Central memory CD8-positive, alpha-beta T cell (primary cell): ENCODE measurements at places on chromosomes 2 and 18.

DNA sequence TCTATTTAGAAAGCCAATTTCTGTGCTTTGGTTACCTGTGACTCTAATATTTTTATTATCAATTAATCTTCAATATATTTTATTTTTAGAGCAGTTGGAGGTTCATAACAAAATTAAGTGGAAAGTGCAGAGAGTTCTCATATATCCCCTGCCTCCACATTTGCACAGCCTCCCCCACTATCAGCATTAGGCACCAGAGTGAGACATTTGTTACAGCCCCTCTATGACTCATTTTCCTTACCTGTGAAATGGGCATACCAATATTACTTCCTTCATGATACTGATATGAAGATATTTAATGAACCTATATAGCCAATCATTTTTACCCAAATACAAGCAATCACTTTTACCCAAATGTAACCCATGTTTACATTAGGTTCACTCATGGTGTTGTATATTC is 34.0 kb upstream of the CYTIP start:
- DNase-seq, result no peak

- no peak for DNase-seq
Measured at GRCh38 chr2:236256366-236256985, 7.7 kb downstream of the ASB18 start.

- DNase-seq, result no peak
Measured at GRCh38 chr2:209688385-209688784, 83.2 kb upstream of the UNC80 start.

DNA sequence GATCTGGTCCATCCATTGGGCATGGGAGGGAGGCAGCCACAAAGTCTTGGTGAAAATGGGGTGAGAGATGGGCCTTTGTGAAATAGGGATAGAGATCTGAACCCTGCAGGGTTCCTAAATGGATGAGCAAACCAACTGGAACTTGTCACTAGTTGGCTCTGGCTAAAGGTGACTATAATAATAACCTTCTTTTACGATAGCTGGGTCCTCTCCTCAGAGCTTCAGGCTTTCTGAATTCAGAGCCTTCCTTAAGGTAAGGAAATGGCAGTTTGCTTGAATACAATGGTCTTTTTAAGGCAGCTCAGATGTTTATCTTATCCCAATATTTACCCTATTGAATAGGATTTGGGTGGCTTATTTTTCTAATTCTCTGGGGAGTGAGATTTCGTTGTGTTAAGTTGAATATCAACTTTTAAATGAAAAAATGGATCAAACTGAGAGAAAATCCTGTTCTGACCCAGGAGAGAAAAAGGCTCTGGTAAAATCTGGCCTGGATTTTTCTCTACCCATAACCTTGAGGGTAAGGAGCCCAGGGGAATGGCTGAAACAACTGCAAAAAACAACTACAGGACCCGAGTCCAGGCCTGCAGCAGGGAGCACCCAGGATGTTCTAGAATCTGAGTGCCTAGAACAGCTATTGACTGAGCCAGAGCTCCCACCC is 61.1 kb upstream of the CXCR4 start:
- no peak for DNase-seq

DNA sequence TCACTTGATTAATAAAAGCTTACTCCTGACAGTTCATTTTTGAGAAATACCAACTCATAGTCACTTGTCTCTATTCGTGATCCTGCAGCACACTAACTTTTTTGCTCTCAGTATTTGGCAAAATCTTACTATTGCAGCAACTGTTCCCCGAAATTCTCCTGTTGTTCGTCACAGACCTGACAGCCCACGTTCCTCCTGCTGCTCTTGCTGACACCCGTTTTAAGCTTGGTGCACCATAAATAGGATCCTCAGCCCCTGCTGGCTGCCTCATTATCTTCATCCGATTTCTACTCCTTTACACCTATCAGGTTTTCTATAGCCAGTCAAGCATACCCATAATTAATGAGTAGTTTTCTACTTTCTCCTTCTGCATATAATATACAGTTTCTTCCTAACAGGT is 368.8 kb downstream of the PLCL1 start:
- DNase-seq, result no peak

GRCh38 chr2:135663148-135663700 is 78.4 kb upstream of the UBXN4 start:
- DNase-seq, result no peak

GRCh38 chr2:168328421-168328820 is 81.0 kb upstream of the STK39 start:
- DNase-seq, result no peak

GRCh38 chr18:24104486-24104885 is 34.4 kb upstream of the CABYR start:
- DNase-seq, result no peak

GRCh38 chr2:84970210-84970867 is 622 bp upstream of the KCMF1 start:
- peak; percentile 40 for DNase-seq

DNA sequence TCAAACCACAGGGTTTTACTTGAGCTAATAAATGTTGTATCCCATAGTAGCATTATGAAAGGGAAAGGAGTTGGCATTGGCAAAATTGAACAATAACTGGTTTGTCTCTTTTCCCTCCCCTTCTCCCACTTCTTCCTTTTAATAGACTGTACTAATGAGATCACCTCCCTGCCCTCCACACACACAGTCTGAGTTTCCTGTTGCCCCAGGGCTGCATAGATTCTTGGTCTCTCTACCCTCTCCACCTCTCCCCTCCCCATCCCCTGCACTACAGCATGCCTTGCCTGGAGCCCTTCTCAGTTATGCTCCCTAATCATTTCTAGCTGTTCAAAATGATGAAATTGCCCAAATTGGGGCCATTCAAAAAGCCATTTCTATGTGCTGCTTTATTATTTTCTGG is 37.2 kb upstream of the NEMP2 start:
- no peak for DNase-seq

DNA sequence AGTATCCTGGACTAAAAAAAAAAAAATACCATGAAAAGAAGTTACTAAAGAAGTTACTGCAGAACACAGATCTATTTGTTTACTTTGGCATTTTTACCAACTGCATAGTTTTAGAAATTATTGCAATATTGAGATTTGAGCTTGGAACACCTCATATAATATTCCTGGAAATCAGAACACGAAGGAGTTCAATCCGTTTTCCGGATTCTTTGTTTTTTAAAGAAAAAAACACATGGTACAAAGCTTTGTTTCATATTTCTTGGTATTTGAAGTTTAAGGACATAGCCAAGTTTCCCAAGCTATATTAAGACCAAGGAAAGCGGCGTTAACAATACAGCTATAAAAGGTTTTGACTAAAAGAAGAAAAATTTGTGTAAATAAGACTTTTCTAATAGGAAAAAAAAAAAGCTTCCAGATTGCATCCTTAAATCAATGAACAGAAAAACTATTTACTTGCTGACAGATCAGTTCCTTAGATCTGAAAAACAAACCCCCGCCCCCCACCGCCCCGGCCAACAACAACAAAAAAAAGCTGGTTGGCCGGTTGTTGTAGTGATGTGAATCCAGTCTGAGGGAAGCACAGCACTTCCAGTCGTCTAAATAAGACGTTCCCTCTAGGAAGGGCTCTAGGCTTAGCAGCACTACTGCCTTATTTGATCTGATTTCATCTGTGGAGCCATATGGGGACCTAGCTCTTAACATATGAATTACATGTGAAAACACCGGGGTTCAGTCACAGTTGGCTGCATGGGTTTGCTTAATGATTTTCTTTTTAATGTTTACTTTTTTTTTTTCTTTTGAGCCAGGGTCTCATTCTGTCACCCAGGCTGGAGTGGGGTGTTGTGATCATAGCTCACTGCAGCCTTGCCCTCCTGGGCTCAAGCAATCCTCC is 2.5 kb upstream of the RHOB start:
- no peak for DNase-seq

GRCh38 chr2:13533524-13533922 is 816.8 kb downstream of the TRIB2 start:
- no peak for DNase-seq

DNA sequence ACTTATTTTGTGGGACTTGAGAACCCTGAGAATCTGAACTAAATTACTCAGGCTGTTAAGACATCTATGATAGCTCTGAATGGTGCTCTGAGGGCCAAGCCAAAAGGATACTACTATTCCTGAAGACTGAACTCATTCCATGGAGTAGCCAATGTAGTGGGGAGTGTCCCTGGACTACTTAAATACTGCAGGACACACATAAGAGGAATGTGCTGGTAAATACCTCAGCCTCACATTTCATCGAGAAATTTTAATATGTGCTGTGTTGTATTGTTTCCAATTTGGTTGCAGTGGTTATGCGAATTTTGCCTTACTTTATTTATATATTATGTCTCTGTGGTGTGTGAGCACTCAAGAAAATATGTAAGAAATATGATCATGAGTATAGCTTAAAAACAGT is 264.4 kb upstream of the FIGN start:
- no peak for DNase-seq

DNA sequence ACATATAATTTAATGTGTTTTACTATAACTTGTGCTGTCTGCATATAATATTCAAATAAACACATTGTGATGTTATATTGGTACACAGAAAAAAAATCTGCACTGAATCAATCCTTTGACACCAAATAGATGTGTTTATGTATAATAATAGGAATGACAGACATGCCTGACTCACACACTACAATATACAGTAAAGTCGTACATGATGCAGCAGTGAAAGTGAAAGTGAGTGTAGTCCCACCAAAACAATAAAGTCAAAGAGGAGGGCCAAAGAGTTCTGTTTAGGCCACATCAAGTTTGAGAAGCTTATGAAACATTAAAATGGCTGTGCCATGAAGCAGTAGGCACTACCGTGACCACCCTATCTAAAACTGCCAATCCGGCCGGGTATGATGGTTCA is 8.2 kb upstream of the RBM44 start:
- DNase-seq, result no peak

- DNase-seq, result no peak
Measured at GRCh38 chr2:176976736-176977685, 235.6 kb upstream of the HNRNPA3 start.

DNA sequence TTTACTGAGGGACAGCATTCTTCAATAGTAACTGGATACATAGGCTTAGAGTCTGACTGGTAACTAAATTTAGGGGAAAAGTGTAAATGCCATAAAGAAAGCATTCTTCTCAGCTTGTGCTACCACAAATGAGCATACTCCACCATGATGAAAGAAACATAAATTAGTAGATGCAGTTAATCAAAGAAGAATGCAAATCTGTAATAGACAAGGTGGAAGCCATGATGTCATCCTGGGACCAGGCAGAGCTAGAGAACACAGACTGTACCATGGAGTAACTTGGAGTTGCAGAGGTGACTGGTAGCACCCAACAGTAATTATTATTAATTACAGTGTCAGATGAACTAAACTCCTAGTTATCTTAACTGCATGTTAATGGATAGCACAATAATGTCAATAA is 51.7 kb downstream of the RBKS start:
- DNase-seq, result no peak
